Mesendoderm (in vitro differentiated cells): ENCODE measurements at places on chromosomes 6 and 20.

DNA sequence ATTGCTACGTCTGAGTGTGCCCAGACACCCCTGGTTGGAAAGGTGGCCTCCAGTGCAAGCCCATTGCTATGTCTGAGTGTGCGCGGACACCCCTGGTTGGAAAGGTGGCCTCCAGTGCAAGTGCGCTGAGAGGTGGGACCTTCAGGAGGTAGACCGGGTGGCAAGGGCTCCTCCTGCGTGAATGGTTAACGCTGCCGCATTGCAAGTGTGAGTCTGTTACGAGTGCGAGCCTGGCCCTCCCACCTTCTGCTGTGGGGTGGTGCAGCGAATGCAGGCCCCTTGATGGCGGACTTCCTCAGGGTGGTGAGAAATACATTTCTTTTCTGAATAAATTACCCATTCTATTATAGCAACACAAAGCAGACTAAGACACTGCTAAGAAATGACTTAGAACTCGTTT, 208.8 kb downstream of the DLL1 start:
- H3K27ac ChIP-seq = no peak overlapping the region
- no peaks in the 10 kb centered on the region for H3K36me3 ChIP-seq
- H3K27me3 ChIP-seq = no peaks in the 10 kb centered on the region

GRCh38 chr20:7859356-7859802, 80.9 kb downstream of the HAO1 start:
- H3K27me3 ChIP-seq = no peaks in the 10 kb centered on the region
- no peak overlapping the region for H3K4me3 ChIP-seq
- H3K36me3 ChIP-seq = no peaks in the 10 kb centered on the region

GRCh38 chr20:43431134-43431519, 26.6 kb upstream of the SRSF6 start:
- no peak overlapping the region for H3K4me3 ChIP-seq
- H3K4me1 ChIP-seq = no peaks in the 10 kb centered on the region
- H3K27ac ChIP-seq = no peak overlapping the region
- no peaks in the 10 kb centered on the region for H3K36me3 ChIP-seq
- no peaks in the 10 kb centered on the region for H3K27me3 ChIP-seq

DNA sequence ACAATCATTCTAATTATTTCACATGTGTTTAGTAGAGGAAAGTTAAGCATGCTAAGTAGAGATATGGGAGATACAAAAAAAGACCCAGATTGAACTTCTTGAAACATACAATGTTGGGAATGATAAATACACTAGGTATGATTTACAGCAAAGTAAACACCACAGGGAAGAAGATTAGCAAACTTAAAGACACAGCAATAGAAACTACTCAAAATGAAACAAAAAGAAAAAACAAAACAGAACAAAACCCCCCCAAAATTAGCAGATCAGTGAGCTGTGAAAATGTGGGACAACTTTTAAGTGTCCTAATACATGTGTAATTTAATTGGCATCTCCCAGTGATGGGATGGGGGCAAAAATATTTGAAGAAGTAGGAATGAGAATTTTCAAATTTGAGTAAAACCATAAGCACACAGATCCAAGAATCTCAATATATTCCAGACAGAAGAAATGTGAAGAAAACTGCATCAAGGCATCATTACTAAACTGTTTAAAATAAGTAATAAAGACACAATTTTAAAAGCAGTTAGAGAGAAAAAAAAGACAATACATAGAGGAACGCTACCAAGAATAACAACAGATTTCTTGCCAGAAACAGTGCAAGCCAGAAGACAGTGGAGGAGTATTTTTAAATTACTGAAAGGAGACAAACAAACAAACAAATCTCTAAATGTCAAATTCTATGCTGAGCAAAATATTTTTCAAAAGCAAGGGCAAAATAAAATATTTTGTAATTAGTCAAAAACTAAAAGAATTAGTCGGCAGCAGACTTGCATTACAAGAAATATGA, 473.7 kb downstream of the QKI start:
- no peaks in the 10 kb centered on the region for H3K36me3 ChIP-seq
- no peaks in the 10 kb centered on the region for H3K27me3 ChIP-seq
- DNase-seq = no peak
- no peak overlapping the region for H3K4me3 ChIP-seq
- no peaks in the 10 kb centered on the region for H3K4me1 ChIP-seq

DNA sequence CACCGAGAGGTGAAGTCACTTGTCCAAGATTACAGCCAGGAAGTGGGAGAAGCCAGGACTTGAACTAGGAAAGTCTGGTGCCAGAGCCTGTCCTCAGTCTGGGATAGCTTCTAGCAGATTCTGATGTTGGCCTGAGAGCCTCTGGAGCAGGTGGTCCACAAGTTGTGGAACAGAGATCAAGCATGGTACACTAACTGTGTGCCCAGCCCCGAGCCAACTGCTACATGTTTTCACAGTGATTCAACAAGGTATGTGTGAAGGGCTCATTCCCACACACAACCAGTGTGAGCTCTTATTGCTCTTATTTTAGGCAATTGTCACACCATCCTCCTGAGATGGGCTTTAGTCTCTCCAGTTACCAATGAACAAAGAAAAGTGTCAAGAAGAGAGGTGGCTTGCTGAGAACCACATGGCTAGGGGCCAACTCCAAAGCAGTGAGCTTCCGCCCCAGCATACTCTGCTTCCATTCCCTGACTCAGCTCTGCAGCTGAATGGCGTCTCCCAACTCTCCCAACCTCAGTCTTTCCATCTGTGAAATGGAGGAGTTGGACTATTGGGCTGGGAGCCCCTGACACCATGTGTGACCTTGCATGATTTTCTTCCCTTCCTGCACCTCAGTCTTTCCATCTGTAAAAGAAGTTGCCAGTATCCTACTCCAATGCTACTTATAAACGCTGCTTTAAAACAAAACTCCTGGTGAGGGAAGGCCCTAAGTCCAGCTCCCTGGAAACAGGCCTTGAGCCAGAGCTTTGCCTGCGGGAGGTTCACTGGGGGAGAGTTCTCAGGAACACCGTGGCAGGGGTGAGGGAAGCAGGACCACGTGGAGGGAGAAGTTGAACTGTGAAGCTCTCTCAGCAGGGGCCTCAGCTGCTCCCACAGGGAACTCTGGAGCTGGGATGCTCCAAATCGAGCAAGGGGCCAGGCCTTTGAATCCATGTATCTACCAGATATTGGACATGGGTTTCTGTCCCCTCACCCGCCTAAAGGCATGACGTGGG, 40.9 kb downstream of the CDH22 start:
- H3K27ac ChIP-seq = peak overlapping the region; percentile 43
- peak; percentile 27 for DNase-seq
- peaks cover 6% of the 10 kb centered on the region for H3K4me1 ChIP-seq
- no peaks in the 10 kb centered on the region for H3K27me3 ChIP-seq
- H3K4me3 ChIP-seq = no peak overlapping the region

DNA sequence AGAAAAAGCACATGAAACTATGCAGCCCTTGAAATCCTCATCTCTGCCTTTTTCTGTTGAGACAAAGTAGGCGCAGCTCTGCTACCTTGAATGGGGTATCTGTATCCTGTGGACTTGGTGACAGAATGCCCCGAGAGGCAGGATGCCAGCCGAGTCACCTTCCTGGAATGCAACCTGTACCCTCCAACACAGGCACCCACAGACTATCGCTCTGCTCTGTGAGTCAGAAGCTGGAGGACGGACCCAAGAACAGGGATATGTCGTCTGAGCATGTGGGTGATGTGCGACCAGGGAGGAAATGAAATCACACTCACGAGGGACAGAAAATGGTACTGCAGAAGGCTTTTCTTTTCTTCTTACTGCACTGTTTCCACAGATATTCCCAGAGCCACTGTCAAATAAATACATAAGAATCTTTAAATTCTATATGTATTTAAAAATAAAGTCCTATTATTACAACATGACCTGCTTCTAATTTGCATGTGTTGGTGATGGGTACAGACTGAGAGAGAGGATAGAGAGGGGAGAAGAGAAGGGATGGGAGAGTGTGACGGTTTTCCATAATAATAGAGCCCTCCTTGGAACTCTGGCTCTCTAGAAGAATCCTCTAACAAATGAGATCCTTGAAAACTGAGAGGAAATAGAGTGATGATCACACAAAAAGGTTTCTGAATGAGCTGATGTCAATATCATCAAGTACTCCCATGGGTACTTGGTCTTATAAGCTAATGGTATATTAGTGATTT, 308.1 kb downstream of the FOXC1 start:
- no peaks in the 10 kb centered on the region for H3K27me3 ChIP-seq
- H3K27ac ChIP-seq = no peak overlapping the region
- H3K36me3 ChIP-seq = no peaks in the 10 kb centered on the region
- DNase-seq = peak; percentile 67
- H3K4me3 ChIP-seq = no peak overlapping the region

GRCh38 chr6:39108041-39108839, 6.7 kb downstream of the SAYSD1 start:
- no peaks in the 10 kb centered on the region for H3K4me1 ChIP-seq
- H3K4me3 ChIP-seq = no peak overlapping the region
- no peak overlapping the region for H3K27ac ChIP-seq
- no peaks in the 10 kb centered on the region for H3K36me3 ChIP-seq

- H3K4me1 ChIP-seq = no peaks in the 10 kb centered on the region
- no peak overlapping the region for H3K4me3 ChIP-seq
- peaks cover 6% of the 10 kb centered on the region for H3K36me3 ChIP-seq
- DNase-seq = no peak
- H3K27ac ChIP-seq = no peak overlapping the region
Observed at GRCh38 chr20:36519944-36520343, 21.4 kb upstream of the MYL9 start.

DNA sequence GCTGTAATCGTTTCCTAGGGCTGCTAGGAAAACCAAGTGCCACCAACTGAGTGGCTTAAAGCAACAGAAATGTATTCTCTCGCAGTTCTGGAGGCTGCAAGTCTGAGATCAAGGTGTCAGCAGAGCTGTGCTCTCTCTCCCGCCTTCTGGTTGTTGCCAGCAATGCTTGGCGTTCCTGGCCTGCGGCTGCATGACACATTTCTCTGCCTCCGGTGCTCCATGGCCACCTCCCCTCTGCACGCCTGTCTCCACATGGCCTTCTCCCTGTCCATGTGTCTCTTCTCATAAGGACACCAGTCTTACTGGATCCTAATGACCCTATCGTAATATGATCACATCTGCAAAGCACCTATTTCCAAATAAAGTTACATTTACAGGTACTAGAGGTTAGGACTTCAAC, 91.7 kb upstream of the AKAP12 start:
- H3K4me1 ChIP-seq = no peaks in the 10 kb centered on the region
- no peaks in the 10 kb centered on the region for H3K36me3 ChIP-seq
- H3K27ac ChIP-seq = no peak overlapping the region
- H3K4me3 ChIP-seq = no peak overlapping the region

- no peak overlapping the region for H3K4me3 ChIP-seq
- H3K4me1 ChIP-seq = no peaks in the 10 kb centered on the region
- H3K36me3 ChIP-seq = no peaks in the 10 kb centered on the region
- H3K27ac ChIP-seq = no peak overlapping the region
- no peak for DNase-seq
Observed at GRCh38 chr6:106561686-106562405, 67.5 kb downstream of the RTN4IP1 start.

DNA sequence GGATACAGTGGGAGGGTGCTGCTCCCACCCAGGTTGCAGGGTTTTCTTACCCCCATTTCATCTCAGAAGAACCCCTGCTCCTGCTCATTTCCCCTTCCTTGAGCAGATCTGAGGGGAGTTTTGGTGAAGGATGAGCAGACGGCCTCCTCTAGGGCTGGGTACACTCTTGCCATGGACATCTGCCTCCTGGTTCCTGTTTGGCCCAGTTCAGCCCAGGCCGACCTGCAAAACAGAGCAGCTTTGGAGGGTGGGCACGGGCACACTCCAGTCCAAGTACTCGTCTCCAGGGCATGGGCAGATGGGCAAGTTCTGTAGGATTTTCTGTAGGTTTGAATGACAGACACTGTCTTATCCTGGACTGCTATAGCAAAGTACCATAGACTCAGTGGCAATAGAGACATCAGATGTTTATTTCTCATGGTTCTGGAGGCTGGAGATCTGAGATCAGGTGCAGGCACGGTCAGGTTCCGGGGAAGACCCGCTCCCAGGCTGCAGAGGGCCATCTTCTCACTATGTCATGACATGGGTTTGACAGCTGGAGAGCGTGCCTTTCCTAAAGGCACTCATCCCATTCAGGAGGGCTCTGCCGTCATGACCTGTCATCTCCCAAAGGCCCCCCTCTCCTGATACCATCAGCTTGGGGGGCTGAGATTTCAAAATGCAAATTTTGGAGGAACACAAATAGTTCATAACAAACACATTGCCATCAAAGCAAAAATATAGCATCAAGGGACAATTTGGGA, 6.2 kb downstream of the NPBWR2 start:
- no peak for DNase-seq
- H3K36me3 ChIP-seq = no peaks in the 10 kb centered on the region
- H3K27me3 ChIP-seq = no peaks in the 10 kb centered on the region

GRCh38 chr20:38211200-38212097, 46.4 kb upstream of the TGM2 start:
- no peak overlapping the region for H3K27ac ChIP-seq
- no peaks in the 10 kb centered on the region for H3K4me1 ChIP-seq
- H3K36me3 ChIP-seq = no peaks in the 10 kb centered on the region
- no peak for DNase-seq

GRCh38 chr20:59165396-59165795, 1.8 kb downstream of the ZNF831 start:
- no peaks in the 10 kb centered on the region for H3K36me3 ChIP-seq
- no peak for DNase-seq
- no peak overlapping the region for H3K4me3 ChIP-seq
- no peaks in the 10 kb centered on the region for H3K27me3 ChIP-seq
- H3K27ac ChIP-seq = no peak overlapping the region
- H3K4me1 ChIP-seq = no peaks in the 10 kb centered on the region

DNA sequence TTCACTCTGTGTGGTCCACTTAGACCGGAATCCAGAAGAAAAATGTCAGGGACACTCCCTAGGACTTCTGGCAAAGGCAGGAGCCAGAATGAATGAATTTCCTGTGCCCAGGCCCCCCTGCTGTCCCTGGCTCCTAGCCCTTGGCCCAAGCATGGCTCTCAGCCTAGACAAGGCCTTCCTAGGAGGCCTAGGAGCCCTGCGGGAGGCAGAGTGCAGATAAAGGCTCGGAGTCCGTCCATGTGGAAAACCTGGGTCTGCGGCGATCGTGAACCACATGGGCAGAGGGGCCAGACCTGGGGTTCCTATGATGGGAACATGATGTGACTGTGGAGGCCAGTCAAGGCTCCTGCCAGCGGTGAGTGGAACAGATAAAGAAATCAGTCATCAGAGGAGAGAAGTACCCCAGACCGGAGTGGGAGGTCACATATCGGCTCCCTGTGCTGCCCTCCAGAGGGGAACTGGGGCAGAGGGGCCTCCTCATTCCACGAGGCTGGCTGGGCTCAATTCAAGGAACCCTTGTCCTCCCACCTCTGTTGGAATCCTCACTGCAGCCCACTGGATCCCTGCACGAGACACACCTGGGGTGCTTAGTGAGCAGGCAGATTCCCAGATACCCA, 5.9 kb upstream of the VSTM2L start:
- H3K36me3 ChIP-seq = no peaks in the 10 kb centered on the region
- no peak overlapping the region for H3K4me3 ChIP-seq
- no peak overlapping the region for H3K27ac ChIP-seq
- H3K4me1 ChIP-seq = peaks cover 3% of the 10 kb centered on the region
- no peaks in the 10 kb centered on the region for H3K27me3 ChIP-seq
